ENCODE measurements at places on chromosomes 4 and X.

GRCh38 chr4:70728091-70728490 lies 6.3 kb downstream of the RUFY3 start:
- DNase-seq = no peak

- no peak for DNase-seq
These were observed 188.9 kb upstream of the IL1RAPL1 start for GRCh38 chrX:28398342-28398741.

- DNase-seq = no peak
These were observed 17.7 kb upstream of the RP2 start for GRCh38 chrX:46819136-46819535.

GRCh38 chr4:147481577-147482109 lies 746 bp downstream of the EDNRA start:
- no peak for DNase-seq

- no peak for DNase-seq
These were observed 61.1 kb downstream of the FBXO8 start for GRCh38 chr4:174222266-174222872.

GRCh38 chr4:113732967-113733527 lies 28.5 kb downstream of the CAMK2D start:
- DNase-seq = no peak

DNA sequence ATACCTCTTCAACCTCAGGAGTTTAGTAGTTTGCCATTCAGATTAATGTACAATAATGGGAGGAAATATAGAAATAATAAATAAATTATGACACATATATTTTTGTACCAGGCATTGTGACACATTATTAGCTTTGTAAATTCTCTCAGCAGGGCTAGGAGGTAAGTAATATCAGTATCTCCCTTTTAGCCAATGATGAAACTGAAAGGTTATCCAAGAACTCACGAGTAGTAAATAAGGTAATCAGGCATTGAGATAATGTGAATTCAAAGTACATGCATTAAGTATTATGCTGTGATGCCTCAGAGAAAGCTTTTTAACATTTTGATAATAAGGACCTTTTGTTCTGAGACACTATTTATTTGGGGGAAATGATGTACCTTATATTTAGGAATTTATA lies 5.3 kb upstream of the ARAP2 start:
- no peak for DNase-seq

DNA sequence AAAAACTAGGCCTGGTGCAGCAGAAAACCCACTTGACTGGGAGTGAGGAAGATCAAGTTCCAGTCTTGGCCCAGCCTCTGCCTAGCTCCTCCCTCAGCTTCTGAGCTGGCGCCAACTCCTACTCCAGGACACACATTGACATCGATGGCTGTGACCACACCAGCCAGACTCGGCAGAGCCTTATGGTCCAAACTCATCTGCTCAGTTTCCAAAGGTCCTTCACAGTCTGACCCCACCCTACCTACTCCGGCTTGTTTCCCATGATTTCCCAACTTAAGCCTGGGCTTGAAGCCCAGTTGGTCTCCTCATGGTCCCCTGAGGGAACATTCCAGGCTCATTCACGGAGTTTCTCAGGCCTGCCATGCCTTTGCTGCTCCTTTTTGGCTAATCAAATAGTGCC lies 10.1 kb downstream of the ELF4 start:
- no peak for DNase-seq
